SK-N-DZ (cell line): ENCODE measurements at places on chromosomes 5 and 9.

GRCh38 chr5:32003981-32004380 lies 170.1 kb downstream of the GOLPH3 start:
- DNase-seq = no peak

GRCh38 chr5:157610990-157611389 lies 35.4 kb upstream of the ADAM19 start:
- DNase-seq = no peak

GRCh38 chr5:81749561-81750307 lies 1.2 kb downstream of the SSBP2 start:
- peak; percentile 16 for DNase-seq

DNA sequence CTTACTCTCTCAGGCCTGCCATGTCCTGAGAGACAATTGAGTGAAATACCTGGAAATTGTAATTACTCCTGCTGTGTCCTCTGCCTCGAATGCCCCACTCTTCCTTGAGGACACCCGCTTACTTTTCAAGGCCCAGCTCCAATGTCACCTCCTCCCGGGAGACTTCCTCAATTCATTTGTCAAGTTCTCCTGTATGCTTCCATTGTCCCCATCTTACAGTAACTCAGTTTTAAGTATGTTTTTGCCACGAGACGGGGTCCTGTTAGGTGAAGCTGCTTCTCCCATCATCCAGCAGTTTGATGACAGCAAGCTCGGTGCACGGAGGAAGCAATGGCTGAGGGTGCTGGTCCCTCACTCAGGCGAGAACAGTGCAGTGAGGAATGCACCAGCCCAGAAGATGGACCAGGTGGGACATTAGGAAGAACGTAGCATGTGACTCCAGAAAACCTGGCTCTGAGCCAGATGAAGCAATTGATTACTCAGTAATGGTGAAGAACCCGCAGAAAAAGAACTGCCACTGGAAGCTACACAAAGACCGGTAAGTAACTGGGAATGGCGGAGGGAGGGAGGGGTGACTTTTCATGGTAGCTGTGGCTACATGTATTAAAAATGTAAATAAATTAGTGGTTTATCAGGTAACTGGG lies 274.8 kb downstream of the DENND1A start:
- DNase-seq = peak; percentile 28

- no peak for DNase-seq
These were observed 102.6 kb downstream of the XRCC4 start for GRCh38 chr5:83179966-83180365.

GRCh38 chr9:135677641-135678168 lies 14.6 kb downstream of the LCN9 start:
- no peak for DNase-seq

DNA sequence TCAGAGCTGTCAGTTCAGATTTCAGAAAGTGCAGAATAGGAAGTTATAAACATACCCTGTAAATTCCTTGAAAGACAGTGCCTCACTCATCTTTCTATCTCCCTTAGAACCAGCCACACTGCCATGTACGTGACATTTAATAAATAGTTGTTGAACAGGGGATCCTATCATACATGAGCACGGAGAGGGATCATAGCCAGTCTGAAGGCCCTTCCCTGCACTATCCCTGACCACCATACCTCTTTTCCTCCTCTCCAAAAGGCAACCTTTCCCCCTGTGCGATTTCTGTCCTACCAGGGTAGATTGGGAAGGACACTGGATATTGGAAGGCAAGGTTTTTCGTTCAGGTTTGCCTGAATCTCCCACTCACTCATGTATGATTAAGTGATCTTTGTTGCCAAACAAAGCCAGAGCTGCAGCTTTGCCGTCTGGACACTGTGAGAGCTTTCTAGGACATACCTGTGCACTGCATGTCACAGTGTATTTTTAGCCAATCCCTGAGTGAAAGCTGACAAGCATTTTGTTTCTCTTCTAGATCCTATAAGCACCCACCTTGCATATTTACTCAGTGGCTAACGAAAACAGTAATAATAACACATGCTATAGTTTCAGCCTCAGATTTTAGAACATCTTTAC lies 986.5 kb upstream of the WWC1 start:
- no peak for DNase-seq

DNA sequence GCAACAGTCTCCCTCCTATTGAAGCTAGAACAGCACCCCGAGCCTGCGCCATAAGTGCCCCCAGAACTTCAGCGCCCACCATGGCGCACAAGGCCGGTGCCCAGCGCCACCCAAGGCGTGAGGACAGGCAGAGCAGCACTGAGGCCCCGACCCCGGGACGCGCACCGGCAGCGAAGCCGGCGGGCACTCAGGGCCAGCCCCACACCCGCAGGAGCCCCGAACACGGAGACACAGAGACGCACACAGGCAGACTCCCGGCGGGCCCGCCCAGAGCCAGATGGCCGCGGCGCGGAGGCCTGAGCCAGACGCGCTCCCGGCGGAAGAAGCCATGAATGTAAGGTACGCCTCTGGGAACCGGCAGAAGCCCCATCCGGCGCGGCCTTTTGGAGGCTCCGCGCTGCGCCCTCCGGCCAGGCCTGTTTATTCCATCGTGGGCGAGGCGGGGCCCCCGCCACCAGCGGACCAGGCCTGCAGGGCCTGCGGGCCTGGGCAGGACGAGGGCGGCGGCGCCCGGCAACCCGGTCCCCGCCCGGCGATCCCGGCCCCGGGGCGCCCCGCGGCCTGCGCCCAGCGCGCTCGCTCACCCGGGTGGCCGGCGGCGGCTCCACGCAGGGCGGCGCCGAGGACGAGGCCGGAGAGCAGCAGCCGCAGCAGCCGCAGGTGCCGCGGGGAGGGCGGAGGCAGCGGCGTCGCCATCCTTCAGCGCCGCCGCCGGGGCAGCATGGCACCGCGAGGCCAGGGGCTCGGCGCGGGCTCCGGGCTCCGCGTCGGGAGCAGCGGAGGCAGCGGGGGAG lies 486 bp downstream of the NPDC1 start:
- no peak for DNase-seq

DNA sequence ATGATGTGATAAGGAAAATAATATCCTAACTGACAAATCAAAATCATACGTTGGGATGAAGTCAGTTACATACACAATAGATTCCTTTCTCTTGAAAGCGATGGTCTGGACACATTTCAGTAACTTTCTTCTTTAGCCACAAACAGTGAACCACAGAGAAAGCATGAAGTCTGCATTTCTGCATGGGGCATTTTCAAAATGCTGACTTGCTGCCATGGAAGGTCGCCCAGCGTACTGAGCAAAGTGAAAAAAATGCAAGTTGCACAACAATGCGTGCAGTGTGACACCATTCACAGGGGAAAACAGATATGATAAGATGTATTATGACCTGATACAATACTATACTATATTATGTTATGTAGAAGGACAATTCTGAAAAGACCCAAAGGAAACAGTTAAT lies 146.3 kb downstream of the SNX18 start:
- no peak for DNase-seq

- no peak for DNase-seq
These were observed 547.2 kb downstream of the IRX1 start for GRCh38 chr5:4142842-4143241.

- peak; percentile 14 for DNase-seq
These were observed 616.4 kb upstream of the NUDT12 start for GRCh38 chr5:104178829-104179456.

GRCh38 chr5:56900395-56900794 lies 9.0 kb upstream of the SETD9 start:
- DNase-seq = no peak

DNA sequence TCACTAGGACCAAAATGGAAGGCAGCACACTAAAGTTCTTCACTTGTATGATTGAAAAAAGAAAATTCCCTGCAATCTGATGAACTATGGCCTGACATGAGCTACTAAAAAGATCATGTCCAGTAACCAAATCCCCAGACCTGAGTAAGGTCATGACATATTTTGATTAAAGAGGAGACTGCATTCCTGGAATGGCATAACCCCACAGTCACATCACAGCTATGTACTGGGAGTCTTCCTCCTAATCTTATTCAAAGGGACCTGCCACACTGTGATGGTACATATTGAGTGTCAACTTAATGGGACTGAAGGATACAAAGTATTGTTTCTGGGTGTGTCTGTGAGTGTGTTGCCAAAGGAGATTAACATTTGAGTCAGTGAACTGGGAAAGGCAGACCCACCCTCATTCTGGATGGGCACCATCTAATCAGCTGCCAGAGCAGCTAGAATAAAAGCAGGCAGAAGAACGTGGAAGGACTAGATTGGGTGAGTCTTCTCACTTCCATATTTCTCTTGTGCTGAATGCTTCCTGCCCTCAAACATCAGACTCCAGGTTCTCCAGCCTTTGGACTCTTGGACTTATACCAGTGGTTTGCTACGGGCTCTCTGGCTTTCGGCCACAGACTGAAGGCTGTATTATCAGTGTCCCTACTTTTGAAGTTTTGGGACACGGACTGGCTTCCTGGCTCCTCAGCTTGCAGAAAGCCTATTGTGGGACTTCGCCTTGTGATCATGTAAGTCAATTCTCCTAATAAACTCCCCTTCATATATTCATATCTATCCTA lies 345.0 kb downstream of the TMEM38B start:
- no peak for DNase-seq

DNA sequence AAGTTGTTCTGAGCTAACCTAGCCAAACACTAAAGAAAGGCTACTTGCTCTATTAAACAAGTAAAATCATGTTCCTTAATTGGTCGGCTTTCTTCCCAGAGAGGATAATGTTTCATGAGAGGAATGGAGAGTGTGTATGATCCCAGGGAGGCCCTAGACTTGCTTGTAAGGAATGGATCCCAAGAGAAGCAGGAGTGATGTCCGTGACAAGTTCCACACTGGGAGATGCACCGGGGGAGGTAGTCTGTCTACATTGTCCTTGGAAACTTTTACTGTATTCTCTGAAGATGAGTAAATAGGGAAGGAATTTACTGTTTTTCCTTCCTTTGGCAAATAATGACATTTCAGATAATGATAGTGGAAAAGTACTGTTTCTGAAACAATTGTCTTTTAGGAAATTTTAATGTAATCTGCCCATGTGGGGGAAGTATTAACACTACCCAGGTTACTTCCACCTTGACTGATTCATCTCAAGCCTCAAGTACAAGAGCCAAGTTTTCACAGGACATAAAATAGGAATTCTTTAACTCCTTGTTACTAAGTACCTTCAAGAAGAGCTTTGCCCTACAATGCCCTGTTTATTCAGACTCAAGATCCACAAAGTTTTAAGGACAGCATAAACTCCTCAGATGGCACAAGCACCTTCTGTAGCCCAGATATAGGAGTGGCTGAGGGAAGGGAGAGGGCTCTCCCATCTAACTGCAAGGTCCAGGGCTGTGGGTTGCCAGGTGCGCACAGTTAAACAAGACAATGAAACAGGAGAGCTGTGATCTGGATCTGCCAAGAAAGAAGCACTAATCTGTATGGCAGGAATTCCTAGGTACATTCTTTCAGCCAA lies 152.1 kb downstream of the GNA14 start:
- DNase-seq = no peak

DNA sequence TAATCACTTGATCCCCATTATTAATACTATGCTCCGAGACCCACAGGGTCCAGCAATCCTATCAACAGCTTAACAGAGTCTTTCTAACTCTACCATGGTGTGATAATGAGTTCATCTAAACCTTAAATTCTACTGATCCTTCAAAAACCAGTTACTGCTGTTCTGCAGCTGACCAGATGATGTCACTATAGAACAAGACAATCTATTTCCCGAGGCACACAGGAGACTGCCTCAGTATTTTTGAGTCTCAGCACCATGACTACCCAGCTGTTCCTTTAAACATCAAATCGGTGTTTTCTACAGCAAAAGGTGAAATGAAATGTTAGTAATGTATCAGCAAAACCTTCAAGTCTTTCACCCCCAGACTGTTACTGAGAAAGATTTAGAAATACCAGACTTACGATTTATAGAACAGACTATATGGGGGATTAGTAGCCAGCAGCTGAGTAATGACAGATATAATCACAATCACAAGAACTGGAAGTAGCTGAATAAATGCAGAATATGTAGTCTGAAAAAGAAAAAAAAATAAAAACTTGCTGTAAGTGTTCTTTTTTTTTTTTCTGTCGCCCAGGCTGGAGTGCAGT lies 16.9 kb downstream of the DNAJC18 start:
- peak; percentile 66 for DNase-seq

- DNase-seq = no peak
These were observed 1.0 kb upstream of the HK3 start for GRCh38 chr5:176899946-176900779.

- DNase-seq = peak; percentile 29
These were observed 534 bp downstream of the ERP44 start for GRCh38 chr9:100098046-100098886.

- DNase-seq = no peak
These were observed 25.6 kb downstream of the MOCS2 start for GRCh38 chr5:53083927-53084326.

- peak; percentile 13 for DNase-seq
These were observed 133.3 kb upstream of the DMRT1 start for GRCh38 chr9:708182-708550.

DNA sequence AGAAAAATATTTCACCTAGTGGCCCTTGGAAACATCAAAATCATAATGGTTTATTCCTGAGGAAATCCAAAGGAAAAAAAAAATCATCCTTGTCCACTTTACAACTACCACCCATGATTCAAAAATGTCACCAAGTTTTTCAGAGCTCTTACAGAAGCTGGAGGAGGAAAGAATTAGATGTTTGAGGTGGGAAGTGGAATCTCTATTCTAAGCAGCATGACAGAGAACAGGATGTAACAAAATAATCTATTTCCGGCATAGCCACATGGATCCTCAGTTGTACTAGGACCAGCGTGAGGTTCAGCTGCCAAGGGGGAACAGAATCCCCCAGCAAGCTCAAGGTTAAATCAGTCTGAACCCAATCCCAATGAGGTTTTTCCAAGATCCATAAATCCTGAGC lies 40.2 kb downstream of the FBXW11 start:
- no peak for DNase-seq

GRCh38 chr5:177980743-177981151 lies 15.3 kb downstream of the PROP1 start:
- peak; percentile 61 for DNase-seq

- DNase-seq = no peak
These were observed 41.9 kb upstream of the GLRX start for GRCh38 chr5:95864456-95864855.

- no peak for DNase-seq
These were observed 80.9 kb downstream of the HMHB1 start for GRCh38 chr5:143892908-143893307.
